NCI-H2029 treated with DMSO at 0.1 percent for 48 hours (cell line): ENCODE measurements at places on chromosomes 12 and 14.
A peak's percentile ranks its signal among the peaks of the same experiment; 100 is the strongest.

GRCh38 chr14:96806836-96807235 is 9.7 kb downstream of the VRK1 start:
- no peak for DNase-seq

GRCh38 chr12:93341409-93342049 is 36.2 kb upstream of the NUDT4 start:
- DNase-seq: no peak

- no peak for DNase-seq
These were observed 183.4 kb upstream of the GZMB start for GRCh38 chr14:24817212-24818057.

GRCh38 chr14:75158843-75159614 is 17.4 kb downstream of the TMED10 start:
- no peak for DNase-seq

DNA sequence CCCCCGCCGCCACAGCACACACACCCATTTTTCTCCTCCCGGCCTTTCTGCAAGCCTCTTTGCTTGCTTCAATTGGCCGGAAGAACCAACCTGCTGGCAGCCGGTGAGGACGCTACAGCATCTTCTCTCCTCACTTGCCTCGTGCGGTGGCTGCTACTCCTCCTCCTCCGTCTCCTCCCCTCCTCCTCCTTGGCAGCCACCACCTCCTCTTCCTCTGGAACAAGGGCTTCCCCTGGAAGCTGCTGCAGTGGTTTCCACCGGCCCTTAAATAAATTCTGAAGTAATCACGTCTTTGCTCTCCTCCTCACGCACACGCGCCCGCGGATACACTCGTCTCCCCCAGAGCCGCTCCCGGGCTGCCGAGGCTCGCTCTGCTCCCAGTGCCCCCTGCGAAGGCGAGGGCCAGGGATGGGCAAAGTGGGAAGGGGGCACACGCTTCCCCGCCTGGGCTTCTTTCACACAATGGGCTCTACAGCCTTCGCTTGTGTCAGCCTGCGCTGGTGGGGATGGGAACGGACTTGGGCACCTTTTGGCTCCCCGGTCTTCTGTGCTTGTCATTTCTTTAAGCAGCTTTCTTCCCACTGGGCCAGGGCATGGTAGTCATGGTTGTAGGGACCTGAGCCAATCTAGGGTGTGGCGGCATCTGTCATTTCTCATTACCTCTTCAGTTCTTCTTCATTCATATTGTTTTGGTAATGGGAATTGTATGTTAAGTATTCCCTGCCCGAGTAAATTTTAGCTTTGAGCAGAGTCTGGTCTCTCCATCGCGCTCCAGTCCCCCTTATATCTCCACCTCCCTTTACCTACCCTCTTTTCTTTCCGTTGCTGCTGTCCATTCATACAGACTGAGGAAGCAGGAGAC is at the start of gene PPFIA2:
PPFIA2 (minus strand) TSS at position 161 of the 862 bp plus-strand sequence.
- no peak for DNase-seq

DNA sequence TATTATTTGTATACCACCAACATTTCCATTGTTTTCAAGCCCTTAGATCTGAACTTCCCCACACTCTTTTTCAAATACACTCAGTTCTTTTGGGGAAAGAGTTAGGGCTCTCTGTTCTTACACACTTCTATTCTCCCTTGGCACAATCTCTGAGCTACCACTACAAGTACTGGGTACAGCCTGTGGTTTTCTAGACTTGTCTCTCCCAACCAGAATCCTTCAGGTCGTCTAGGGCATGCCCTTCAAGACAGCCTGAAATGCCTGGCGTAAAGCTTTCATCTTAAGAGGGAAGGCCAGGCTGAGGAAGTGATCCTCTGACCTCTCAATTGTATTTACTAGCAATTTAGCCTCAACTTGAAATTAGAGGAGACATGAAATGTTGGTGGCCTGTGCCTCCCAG is 1442.0 kb downstream of the AACS start:
- DNase-seq: no peak

DNA sequence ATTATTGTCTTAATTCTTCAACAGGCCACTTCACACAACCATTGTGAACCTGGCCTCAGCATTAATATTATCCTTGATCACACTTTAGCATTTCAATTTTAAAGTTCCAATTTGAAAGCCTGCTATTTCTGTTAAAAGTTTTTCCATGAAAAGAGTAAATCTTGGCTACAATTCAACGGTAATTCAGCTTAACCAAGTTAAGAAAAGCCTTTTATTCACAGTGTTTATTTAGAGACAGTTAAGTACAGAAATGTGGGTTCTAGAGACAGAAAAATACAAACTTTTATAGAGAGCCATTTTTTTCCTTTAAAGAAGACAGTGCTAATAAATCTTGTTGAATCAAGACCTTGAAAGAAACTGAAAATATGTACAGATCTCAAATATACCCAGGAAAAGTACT is 103.9 kb downstream of the NPAS3 start:
- DNase-seq: no peak

DNA sequence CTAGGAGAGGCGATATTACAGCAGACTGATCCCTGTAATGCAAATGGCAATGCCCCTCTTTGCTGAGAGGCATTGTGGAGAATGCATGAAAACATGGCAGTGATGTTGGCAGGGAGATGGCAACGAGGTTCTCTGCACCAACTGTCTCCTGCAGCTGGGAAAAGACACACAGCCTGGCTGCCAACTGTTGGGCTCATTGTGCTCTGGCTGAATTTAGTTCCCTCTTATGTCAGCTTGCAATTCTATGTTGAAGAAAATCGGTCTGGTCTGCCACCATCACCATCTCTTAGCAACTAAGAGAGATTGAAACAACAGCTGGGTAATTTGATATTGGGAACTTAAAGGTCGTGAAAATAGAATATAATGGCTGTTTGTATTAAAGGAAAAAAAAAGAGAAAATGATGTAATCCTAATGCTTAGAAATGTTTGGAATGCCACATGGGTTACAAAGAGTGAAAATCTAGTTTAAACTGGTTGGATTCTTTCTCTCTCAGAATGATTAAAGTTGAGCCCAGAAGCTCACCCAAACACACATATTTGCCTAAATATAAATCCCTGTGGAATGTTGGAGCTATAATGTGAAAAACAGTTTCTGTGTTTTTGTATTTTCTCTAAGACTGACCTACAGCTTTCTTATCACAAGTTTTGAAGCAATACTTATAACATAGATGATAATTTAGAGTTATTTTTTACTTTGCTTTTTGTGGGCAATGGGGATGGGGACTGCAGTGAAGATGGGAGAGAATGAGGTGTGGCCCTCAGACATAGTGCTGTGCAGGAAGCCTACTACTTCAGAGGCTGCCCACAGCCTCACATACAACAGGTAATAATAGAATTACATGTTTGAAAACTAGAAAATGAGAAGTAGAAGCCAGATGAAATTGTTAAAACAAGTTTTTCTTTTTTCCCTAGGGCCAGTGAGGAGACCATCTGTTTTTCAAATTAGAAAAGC is 143.7 kb downstream of the AKAP6 start:
- DNase-seq: peak; percentile 90

DNA sequence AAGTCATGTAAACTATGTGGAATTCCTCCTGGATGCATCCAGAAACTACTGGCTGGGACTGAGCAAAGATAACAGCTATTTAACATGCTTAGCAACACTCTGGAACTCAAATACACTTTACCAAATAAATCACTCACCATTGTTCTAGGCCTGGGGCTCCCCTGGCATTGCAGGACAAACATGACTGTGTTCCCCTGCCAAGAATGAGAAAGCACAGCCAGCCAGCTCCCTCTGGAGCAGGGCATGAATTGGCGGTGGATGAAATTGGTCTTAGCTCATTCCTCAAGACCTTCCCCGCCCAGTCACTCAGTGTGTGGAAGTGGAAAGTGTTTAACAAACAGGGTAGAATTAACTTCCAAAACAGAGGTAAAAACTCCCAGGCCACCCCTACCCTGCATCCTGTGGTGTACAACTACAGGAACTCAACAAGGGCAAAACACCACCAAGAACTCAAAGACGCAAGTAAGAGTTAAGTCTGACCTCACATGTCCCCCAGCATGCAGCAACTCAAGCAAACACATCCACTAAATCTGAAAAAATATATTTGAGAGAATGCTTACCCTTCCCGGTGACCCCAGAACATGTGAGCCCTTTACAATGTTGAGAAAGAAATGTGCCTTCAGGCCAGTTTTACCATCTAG is 58.4 kb upstream of the BDKRB2 start:
- no peak for DNase-seq

DNA sequence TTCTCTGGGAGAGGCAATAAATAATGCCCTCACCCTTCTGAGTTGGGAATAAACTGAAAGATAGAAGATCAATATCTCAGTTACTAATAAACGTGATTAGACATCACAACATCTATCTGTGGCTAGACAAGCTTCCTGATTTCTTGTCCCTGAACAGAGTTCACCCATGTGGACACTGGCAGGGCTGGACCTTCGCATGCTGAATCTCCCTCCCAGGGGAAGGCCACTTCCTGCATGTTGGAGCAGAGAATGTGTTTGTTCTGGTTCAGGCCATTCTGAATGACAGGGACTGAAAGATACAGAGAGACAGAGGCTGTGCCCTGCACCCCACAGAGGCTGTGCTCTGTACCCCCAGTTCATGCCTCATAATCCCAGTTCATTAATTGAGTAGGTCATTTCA is 132.6 kb downstream of the SLC38A1 start:
- no peak for DNase-seq

- DNase-seq: no peak
These were observed 127.6 kb downstream of the GXYLT1 start for GRCh38 chr12:42017051-42017450.

DNA sequence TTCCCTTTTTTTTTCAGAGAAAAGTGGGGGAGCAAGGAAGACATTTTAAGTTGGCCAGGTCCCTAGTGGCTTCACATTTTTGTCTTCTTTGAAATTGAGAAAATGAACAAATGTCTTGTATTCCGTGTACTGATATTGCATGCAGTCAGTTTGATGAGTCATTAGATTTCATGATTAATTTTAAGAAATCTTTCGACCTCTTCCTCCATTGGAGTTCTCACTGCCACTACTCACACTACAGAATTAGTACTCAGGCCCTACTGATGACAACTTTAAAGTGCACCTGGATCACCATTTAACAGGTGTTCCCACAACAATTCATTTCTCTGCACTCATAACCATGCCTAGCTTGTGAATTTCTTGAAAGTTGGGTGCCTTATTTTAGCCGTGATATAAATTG is 50.5 kb downstream of the SAMD4A start:
- no peak for DNase-seq

GRCh38 chr12:116600959-116601918 is 42.1 kb downstream of the MAP1LC3B2 start:
- no peak for DNase-seq

GRCh38 chr12:60308366-60308991 is 712.6 kb downstream of the SLC16A7 start:
- no peak for DNase-seq

GRCh38 chr12:2613326-2614073 is 181.3 kb upstream of the FKBP4 start:
- no peak for DNase-seq

DNA sequence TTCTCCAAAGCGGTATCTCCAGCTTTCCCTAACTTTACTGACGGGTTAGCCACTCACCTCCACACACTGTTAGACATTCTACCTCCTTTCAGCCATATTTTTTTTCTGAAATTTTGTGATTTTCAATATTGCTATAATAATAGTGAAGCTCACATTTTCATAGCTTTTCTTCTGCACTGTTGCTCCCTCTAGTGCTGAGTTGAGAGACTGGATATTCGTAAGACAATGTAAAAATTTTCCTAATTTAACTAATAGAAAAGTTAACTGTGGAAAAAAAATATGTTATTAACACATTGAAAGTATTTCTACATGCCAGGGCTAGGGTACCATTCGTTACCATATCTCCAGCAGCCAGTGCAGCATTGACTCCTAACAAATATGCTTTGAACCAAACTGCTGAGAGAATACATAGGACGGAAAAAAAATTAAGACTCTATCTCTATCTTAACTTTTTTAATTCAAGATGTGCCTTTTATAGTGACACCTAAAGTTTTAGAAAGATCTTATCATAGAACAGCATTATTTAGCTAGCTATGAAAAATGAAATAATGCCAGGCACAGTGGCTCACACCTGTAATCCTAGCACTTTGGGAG is 48.7 kb upstream of the ABCC9 start:
- no peak for DNase-seq
